ENCODE measurements at places on chromosomes 16 and 17.
A peak's percentile ranks its signal among the peaks of the same experiment; 100 is the strongest.

GRCh38 chr17:47338026-47338425, 14.3 kb downstream of the EFCAB13 start:
- no peak for DNase-seq

GRCh38 chr17:46895171-46895570, 27.8 kb upstream of the GOSR2 start:
- no peak for DNase-seq

DNA sequence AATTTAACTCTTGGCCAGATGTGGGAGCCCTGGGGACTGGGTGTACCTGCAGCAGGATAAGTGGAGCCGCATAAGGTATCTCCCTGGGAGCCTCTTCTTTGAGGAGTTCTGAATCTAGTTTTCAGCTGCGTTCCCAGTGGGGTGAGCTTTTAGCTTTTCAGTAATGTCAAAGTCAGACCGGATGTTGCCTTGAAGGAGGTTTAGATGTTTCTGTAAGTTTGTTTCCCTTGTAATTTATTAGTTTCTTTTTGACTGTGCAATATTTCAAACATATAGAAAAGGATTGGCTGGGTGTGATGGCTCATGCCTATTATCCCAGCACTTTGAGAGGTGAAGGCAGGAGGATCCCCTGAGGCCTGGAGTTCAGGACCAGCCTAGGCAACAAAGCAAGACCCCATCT, 98.6 kb upstream of the EEF2KMT start:
- DNase-seq, result no peak

GRCh38 chr17:50268026-50268425, 6.2 kb upstream of the TMEM92 start:
- DNase-seq, result no peak

DNA sequence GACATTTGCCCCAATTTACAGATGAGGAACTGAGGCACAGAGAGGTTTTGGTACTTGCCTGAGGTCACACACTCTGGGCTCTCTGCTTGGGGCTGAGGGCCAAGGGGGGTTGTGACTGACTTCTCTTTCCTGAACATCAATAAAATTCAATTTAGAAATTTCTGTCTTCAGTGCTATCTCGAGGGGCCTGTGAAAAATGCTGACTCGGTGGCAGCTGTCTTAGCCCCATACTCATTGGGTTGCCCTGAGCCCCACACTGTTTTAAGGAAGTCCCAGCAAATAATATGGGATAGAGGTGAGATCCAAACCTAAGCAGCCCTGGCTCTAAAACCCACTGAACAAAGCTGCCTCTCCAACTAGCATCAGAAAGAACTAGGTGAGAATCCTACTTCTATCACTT, 7.0 kb upstream of the BRCA1 start:
- no peak for DNase-seq

DNA sequence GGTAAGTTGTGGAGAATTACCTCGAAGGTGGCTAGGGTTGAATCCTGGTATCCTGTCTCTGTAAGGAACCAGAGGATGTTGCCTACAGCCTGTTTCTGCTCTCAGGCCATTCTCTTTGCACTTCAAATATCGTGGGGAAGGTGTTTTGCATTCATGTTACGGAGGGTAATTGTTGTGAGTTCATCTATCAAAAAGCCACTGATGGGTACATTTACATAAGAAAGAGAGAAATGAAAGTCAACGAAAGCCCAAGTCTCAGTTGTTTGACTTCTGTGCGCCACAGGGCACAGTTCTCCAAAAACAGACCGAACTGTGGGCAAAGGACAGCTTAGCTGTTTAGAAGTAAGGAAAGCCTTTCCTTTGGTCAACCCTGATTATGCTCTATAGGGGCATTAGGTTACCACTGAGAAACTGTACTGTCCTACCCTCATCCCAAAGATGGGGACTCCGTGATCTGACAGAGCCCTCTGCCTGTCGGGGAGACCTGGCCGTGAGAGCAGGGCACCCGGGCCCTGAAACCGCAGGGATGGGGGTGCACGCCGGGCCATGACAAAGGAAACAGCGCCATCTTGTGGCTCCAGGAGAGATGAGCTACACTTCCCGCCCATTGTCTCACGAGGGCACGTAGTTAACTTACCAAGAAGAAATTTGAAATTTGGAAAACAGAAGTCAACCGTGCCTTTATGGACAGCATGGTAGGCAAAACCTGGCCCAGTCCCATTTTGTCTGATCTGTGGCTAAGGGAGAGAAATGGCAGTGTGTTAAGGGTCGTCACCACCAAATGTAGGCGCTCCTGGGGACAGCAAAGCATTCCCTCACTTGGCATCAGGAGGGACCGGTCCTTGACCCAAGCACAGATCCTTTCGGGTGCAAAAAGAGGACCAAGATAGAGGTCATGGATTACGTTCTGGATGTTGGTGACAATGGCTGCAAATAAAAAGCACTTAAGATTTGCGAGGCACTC, 74.5 kb upstream of the DYNLRB2 start:
- DNase-seq, result peak; percentile 57

GRCh38 chr17:56185491-56186221, 32.4 kb downstream of the ANKFN1 start:
- peak; percentile 85 for DNase-seq

DNA sequence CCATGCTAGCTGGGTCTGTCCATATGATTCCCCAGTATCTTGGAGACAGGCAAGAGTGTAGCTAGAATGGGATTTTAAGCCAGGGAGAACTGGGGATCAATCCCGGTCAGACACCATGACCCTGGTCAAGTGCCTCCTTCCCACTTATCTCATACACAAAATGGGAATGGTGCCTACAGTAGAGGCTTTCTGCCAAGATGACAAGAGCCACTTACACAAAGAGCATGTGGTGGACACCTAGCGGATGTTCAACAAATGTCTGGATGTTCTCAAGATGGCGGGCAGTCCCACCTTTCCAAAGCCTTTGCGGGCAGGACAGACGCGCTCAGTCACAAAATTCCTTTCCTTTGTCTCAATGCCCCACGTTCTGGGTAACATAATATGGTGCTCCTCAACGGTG, 57.3 kb downstream of the MAF start:
- no peak for DNase-seq

DNA sequence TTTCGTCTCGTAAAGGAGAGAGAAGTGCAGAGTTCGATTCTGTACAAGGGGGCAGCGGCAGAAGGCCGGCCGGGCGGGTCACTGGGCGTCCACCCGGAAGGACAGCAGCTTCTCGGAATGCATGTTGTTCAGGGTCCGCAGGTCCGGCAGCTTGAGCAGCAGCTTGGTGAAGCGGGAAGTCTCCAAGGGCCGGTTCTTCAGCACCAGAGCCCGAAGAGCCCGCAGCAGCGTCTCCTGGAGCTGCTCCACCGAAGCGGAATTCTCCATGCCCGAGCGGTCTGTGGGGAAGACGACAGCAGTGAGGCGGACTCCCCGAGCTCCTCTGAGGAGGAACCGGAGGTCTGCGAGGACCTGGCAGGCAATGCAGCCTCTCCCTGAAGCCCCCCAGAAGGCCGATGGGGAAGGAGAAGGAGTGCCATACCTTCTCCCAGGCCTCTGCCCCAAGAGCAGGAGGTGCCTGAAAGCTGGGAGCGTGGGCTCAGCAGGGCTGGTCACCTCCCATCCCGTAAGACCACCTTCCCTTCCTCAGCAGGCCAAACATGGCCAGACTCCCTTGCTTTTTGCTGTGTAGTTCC, 7.3 kb downstream of the NR1D1 start:
- DNase-seq, result no peak

DNA sequence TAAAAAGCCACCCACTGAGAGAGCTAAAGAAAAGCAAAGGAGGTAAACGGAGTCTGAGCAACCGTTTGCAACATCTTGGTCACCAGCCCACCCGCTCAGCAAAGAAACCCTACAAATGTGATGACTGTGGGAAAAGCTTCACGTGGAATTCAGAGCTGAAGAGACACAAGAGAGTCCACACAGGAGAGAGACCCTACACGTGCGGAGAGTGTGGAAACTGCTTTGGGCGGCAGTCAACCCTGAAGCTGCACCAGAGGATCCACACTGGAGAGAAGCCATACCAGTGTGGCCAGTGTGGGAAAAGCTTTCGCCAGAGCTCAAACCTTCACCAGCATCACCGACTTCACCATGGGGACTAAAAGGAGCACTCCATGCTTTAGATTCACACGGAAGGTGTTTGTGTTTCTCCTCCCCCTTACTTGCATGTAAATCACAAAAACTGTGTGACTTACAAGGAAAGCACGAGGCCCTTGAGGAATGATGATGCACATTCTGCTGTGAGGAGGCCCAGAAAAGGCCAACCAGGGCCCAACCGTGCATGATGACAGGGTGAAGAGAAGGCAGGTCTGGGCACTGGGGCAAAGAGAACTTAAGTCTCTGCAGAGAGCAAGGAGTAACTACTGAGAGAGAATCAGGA, 7.7 kb downstream of the ZNF174 start:
- DNase-seq, result no peak

GRCh38 chr16:67391424-67392300, 1.6 kb downstream of the TPPP3 start:
- peak; percentile 23 for DNase-seq

DNA sequence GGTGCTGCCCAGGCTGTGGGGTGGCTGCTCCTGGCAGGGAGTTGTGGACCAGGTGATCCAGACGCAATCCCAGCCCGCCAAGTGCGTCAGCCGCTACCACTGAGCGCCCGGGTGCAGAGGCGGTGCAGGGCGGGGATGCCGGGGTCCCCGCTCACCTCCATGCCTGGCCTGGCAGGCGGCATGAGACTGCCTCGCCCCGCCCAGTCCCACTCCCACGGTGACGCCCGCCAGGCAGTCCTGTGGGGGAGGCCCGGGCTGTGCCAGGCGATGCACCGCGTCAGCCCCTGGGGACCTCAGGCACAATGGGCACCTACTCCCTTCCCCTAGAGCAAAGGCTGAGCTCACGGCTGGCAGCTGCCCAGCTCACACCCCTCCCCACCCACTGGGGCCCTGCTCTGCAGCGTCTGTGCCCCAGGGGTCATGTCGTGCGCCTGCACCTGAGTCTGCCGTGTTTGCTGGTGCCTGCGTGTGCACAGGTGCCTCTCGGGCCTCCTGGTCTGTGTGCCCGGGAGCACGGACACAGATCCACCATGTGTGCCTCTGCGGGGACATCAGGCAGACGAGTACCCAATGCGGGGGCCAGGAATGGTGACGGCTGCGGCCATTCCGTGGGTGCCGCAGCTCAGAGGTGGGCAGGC, 5.3 kb downstream of the RPUSD1 start:
- DNase-seq, result no peak

DNA sequence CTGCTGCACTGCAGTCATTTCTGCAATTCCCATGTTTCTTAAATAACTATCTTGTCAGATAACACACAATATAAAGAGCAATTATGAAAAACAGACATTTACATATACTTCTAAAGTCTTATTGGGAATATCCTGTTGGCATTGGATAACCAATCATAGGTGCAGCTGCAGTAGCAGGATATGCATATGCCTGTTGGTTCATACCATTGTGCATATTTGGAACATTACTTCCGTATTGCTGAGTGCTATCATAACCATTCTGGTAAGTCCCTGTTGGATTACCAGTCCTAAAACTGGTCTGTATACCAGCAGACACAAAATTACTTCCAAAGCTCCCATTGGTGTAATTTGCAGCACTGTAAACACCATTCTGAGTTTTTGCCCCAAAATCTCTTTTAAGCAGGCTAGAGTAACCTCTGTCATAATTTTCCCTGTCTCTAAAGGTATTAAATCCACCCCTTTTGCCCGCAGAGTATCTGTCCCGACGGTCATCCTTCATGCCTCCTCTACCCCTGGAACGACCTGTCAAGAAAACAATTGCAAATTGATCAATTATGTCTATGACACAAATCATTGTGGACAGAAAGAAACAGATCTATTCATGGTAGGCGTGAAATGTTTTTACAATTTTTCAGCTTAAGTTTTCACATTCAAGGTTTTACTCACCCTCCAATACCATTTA, 3.1 kb upstream of the POLG2 start:
- DNase-seq, result peak; percentile 63

- DNase-seq, result no peak
Observed at GRCh38 chr16:73432850-73433730, 385.2 kb upstream of the ZFHX3 start.

GRCh38 chr17:54425671-54426070, 475.0 kb upstream of the TOM1L1 start:
- no peak for DNase-seq

- DNase-seq, result no peak
Observed at GRCh38 chr16:58332997-58333700, 38.3 kb upstream of the PRSS54 start.

GRCh38 chr16:23949630-23950290, 114.0 kb downstream of the PRKCB start:
- DNase-seq, result no peak

GRCh38 chr16:21060027-21060510, 90.6 kb downstream of the DNAH3 start:
- no peak for DNase-seq

DNA sequence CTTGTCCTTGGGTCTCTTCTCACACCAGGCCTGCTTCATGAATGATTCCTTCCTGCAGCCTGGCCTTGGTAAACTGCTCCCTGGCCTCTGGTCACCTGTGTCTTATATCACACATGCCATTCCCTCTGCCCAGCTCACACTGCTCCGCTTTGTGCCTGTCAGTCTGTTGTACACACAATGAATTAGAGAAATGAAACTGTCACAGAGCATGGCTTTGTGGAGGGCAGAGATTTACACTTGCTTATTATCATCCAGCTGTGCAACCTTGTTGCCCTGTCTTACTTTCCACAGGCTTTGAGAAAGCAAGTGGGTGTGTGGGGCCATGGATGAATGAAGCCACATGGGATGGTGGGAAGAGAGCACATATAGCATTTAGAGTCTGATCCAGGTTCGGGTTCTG, 22.4 kb downstream of the ALDH3A2 start:
- no peak for DNase-seq

DNA sequence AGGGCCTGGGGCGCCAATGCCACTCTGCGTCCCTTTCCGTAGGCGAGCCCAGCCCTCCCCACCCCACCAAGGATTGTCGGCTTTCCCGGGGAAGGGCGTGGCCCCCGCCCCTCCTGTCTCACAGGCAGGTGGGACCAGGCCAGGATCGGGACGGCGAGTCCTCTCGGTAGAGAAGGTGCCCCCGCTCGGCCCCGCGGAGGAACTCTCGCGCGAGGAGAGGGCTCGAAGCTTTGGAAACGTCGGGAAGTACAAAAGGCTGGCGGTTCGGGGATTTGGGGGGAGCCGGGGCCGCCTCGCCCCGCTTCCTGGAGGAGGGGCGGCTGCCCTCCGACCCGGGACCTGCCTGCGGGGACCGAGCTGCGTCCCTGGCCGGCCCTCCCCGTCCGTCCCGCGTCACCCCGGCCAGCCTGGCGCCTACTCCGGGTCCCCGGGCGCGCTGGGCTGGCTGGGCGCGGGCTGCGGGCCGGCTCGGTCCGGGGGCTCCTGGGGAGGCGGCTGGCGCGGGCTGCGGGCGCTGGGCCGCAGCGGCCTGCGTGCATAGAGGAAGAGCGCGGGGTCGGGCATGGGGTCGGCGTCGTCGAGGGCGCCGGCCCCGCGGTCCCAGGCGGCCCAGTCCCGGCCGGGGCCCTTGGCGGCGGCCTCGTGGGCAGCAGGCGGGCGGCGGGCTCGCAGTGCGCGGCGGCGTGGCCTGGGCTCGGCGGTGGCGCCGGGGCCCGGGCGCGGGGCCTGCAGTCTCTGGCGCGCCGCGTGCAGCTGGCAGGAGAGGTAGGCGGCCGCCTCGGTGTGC, 12.6 kb upstream of the CLUH start:
- DNase-seq, result no peak

GRCh38 chr17:2025622-2026309, 632 bp upstream of the RTN4RL1 start:
- peak; percentile 79 for DNase-seq
